ENCODE measurements at places on chromosomes 12 and 14.
A peak's percentile ranks its signal among the peaks of the same experiment; 100 is the strongest.

DNA sequence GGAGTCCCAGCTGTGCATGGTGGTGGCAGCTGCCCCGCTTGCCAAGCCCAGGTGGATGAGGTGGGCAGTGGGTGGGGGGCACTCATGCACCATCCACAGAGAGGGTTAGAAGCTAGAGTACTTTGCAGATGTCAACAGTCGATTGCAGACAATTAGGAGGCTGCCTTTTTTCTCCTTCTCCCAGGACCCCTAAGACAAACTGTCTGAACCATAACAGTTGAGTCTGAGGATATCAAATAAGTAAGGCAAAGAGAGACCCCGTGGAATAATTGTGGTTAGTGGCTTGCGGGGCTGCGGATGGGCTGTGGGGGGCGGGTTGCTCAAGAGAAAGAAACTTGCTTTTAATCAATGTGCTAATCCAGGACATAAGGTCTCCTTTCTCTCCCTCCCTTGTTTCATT is 926.2 kb downstream of the VRK1 start:
- H3K4me1 ChIP-seq: no peaks in the 10 kb centered on the region
- H3K27ac ChIP-seq: no peak overlapping the region
- H3K36me3 ChIP-seq: no peaks in the 10 kb centered on the region
- no peaks in the 10 kb centered on the region for H3K27me3 ChIP-seq

GRCh38 chr12:4356041-4356327 is 23.5 kb downstream of the FGF23 start:
- no peak overlapping the region for H3K27ac ChIP-seq
- no peaks in the 10 kb centered on the region for H3K36me3 ChIP-seq
- H3K27me3 ChIP-seq: no peaks in the 10 kb centered on the region
- H3K4me3 ChIP-seq: no peak overlapping the region

DNA sequence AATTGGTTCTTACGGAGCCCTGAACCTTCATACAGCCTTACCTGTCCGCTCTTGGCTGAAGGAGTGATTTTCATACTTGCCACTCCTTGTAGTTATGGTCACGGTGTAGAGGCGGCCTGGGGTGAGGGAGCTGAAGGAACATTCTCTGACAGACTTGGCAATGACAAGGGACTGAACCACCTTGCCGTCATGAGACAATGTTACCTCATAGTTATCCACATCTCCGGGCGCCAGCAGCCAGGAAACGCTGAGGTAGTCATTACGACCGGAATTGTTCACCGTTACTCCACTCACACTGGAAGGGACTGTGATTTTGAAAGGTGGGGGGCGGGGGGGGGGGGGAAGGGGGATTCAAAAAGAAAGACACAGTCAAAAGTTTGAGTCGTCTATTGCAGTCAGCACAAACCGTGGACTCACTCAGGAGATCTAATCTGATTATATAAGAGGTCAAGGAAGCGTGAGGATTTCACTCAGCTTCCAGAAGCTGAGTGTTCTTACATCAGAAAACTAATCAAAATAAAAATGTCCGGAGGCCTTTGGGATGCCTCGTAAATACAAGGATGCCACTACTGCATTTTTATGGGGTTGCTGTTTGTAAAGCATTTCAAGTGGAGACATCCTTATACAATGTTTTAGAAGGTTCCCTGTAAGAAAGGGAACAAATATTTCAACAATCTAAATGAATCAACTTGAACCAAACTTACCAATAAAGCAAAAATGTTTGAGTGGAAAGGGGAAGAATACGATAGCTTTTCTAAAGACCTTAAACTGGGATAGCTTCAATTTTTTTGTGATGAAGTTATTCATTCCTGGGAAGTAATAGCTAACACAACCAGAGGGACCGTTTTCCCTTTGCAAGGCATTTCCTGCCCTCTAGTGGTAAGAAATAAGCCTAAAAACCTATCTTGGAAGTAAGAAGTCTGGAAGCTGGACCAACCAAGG is 60.6 kb downstream of the PTPRB start:
- H3K36me3 ChIP-seq: no peaks in the 10 kb centered on the region
- no peaks in the 10 kb centered on the region for H3K27me3 ChIP-seq
- no peak overlapping the region for H3K27ac ChIP-seq
- H3K4me3 ChIP-seq: no peak overlapping the region

DNA sequence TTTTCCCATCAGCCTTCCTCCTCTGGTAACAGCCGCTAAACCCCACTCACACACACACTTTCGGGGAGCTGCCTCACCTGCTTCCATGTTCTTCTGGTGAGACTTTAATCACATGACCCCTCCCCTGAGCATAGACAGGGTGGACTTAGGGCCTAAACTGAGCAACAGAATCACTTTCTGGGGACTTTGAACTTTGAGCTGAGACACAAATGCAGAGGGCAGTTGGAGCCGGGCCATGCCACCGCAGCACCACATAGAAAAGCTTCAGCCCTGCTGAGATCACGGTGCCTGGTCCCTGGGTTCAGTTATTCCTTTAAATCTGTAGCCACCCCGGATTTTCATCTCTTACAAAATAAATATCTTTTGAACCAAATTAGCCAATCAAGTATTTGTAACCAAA is 18.4 kb upstream of the MAP3K9 start:
- no peaks in the 10 kb centered on the region for H3K4me1 ChIP-seq
- H3K36me3 ChIP-seq: no peaks in the 10 kb centered on the region
- peak overlapping the region; percentile 72 for H3K27ac ChIP-seq
- no peak for DNase-seq

DNA sequence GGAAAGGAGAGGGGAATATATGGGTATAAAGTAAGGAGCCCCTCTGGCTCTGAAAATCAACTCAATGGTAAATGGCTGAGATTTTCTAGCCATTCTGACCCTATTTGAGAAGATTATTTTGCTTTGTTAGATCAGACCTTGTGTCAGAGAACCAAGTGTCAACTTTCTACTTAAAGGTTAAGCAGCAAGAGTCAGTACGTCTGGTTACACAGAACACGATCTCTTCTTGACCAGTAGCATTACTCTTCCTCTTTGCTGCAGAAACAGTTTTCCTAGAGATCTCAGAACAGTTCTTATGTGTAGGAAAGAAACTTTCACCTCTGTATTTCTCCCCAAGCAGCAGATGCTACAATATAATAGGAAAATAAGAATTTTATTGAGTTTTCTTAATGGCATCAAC is 47.4 kb upstream of the BTG1 start:
- no peaks in the 10 kb centered on the region for H3K4me1 ChIP-seq
- H3K4me3 ChIP-seq: no peak overlapping the region
- no peak for DNase-seq

- no peaks in the 10 kb centered on the region for H3K36me3 ChIP-seq
- DNase-seq: no peak
- H3K4me3 ChIP-seq: no peak overlapping the region
- H3K27me3 ChIP-seq: no peaks in the 10 kb centered on the region
Measured at GRCh38 chr12:19800884-19801283, 361.6 kb downstream of the AEBP2 start.

- H3K27me3 ChIP-seq: no peaks in the 10 kb centered on the region
- no peaks in the 10 kb centered on the region for H3K4me1 ChIP-seq
- no peak overlapping the region for H3K27ac ChIP-seq
- no peak for DNase-seq
- H3K36me3 ChIP-seq: no peaks in the 10 kb centered on the region
Measured at GRCh38 chr12:107554941-107555340, 130.7 kb upstream of the PWP1 start.

DNA sequence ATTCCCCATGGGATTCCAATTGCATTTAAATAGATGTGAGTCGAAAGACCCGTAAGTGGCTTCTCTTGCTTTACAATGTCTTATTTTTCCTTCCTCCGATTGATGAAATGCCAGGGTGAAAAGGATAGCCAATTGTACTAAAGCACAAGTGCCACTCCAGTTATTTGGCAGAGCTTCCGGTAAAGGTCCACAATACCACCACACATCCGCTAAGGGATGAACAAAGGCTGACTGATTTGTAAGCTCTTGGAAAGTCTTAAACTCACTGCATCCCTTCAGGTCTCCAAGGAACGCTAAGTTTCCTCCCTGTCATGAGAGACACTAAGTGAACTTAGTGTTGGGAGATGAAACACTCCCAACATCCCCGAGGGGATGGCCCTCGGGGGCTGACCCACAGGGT is 21.2 kb upstream of the RNASE1 start:
- H3K4me3 ChIP-seq: no peak overlapping the region
- H3K36me3 ChIP-seq: no peaks in the 10 kb centered on the region
- no peak overlapping the region for H3K27ac ChIP-seq

GRCh38 chr12:6745741-6746525 is 7.0 kb downstream of the MLF2 start:
- H3K4me3 ChIP-seq: no peak overlapping the region
- peaks cover 3% of the 10 kb centered on the region for H3K4me1 ChIP-seq
- peaks cover 26% of the 10 kb centered on the region for H3K36me3 ChIP-seq

DNA sequence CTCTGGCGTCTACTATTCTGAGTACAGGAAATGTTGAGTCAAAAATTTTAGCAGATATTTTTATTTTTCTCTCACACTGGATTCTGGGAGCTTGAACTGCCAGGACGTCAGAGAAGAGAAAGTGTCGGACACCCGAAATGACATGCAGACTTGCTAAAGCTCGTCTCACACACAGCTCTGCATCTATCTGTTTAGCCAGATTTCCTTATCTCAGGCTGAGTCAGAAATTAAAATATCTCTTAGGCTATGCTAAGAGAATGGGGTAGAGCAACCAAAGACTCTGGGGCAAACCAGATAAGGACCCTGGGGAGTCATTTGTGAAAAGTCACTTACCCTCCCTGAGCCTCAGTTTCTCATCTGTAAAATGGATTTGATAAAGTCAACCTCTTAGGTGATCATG is 1124.1 kb downstream of the VRK1 start:
- no peaks in the 10 kb centered on the region for H3K4me1 ChIP-seq
- H3K27me3 ChIP-seq: no peaks in the 10 kb centered on the region
- H3K4me3 ChIP-seq: no peak overlapping the region
- no peak for DNase-seq

- DNase-seq: peak; percentile 20
- H3K4me3 ChIP-seq: no peak overlapping the region
- H3K27ac ChIP-seq: no peak overlapping the region
- H3K27me3 ChIP-seq: no peaks in the 10 kb centered on the region
Measured at GRCh38 chr14:99133636-99134515, 138.1 kb downstream of the BCL11B start.

DNA sequence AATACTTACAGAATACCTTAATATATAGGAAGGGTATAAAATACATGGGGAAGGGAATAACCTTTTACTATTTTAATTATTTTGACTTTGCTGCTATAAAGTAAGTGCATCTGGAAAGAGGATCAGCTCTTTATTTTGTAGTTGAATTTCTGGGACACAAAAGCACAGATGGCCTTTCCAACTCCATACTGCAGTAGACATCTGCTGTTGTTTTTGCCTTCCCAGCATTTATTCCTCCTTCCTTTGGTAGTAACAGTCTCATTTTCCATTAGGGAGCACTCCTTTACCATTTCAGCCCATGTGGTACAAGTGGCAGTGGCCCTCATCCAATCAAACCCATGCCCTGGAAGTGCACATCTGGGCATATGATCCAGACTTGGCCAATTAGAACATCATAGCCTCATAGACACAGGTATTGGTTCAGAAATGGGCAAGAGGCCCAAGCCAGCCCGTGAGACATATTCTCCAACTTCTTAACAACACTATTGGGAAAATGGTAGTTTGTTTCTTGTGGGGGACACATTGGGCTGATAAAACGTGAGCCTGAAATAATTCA is 64.8 kb upstream of the YARS2 start:
- no peaks in the 10 kb centered on the region for H3K4me1 ChIP-seq
- no peaks in the 10 kb centered on the region for H3K36me3 ChIP-seq
- no peak for DNase-seq
- H3K27me3 ChIP-seq: no peaks in the 10 kb centered on the region

DNA sequence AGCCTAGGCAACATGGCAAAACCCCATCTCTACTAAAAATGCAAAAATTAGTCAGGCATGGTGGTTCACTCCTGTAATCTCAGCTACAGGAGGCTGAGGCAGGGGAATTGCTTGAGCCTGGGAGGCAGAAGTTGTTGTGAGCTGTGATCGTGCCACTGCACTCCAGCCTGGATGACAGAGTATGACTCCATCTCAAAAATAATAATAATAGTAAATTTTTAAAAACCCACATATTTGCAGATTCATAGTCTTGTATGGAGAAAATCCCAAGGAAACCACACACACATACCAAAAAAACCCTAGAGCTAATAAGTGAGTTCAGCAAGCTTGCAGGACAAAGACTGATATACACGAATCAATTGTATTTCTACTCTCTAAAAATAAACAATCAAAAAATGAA is 19.0 kb upstream of the MTHFD1 start:
- H3K36me3 ChIP-seq: no peaks in the 10 kb centered on the region
- H3K27me3 ChIP-seq: no peaks in the 10 kb centered on the region
- DNase-seq: no peak
- no peak overlapping the region for H3K4me3 ChIP-seq
